ENCODE measurements at places on chromosomes 12 and 14.

GRCh38 chr14:100569734-100570286, 17.4 kb downstream of the BEGAIN start:
- DNase-seq, result no peak

DNA sequence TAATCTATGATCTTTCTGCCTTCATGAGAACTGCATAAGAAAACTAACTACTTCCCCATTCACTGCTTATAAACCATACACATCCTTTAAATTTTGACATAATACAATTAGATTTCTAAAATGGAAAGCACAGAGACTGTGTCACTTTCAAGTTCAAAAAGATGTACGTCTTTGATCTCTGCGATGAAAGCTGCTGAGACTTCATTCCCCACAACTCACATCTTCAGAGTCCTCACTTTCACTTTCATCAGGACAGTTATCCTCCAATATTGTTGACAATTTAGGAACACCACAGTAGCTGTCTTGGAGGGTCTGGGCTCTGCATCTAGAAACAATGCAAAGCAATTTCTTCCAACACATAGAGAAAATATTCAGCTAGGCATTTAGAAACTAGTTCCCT, 47.9 kb upstream of the KCNC2 start:
- DNase-seq, result no peak

DNA sequence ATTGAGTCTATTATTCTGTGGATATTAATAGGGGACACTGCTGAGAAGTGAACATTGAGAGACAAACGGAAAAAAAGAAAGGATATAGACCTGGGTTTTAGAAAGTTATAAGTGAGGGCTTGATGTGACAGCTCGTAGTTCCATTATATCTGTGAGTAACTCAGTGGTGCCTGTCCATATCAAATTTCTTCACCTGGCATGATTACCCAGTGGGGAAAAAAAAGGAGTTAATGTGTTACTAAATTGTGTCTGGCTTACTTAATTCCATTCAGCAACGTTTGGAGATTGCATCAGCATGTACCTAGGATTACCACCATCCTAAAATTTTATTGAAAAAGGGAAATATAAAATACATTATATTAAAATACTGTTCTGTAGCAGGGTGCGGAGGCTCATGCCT, 1249.9 kb downstream of the SLC16A7 start:
- DNase-seq, result no peak

DNA sequence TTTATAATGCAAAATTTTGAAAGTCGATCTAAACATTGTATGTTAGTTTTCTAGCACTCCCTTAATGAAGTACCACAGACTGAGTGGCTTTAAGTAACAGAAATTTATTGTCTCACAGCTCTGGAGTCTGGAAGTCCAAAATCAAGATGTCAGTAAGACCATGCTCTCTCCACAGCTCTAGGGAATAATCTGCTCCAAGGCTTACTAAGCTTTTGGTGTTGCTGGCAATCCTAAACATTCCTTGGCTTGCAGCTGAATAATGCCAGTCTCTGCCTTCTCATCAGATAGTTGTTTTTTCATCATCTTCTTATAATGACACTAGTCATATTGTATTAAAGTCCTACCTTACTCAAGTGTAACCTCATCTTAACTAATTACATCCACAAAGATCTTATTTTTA, 102.2 kb downstream of the RASSF9 start:
- DNase-seq, result no peak

GRCh38 chr12:114888928-114889584, 205.1 kb upstream of the TBX3 start:
- no peak for DNase-seq

DNA sequence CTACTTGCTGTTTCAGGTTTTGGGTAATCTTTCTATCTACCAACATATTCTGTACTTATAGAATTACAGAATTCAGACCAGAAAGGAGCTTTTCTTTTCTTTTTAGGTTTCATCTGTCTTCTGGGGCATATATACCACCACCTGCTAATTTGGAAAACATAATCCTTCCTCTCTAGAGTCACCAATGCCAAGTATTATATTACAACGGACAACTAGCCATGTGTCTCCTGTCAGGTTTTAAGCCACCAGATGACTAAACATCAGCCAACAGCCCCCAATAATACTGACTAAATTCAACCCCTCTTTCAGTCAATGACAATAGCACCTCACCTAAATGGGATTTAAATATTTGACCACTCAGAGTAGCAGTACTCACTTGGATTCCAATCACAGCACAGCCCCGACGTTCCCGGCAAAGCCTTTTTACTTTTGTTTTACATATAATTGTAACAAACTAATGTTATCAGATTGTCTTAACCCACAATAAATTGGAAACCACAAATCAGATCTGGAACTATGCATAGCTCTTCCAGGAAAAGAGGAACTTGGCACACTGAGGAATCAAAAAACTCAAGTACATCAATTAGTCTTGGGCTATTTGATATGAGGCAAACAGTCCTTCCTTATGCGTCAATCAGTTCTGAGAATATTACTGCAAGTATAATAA, 13.5 kb downstream of the SLC11A2 start:
- no peak for DNase-seq

DNA sequence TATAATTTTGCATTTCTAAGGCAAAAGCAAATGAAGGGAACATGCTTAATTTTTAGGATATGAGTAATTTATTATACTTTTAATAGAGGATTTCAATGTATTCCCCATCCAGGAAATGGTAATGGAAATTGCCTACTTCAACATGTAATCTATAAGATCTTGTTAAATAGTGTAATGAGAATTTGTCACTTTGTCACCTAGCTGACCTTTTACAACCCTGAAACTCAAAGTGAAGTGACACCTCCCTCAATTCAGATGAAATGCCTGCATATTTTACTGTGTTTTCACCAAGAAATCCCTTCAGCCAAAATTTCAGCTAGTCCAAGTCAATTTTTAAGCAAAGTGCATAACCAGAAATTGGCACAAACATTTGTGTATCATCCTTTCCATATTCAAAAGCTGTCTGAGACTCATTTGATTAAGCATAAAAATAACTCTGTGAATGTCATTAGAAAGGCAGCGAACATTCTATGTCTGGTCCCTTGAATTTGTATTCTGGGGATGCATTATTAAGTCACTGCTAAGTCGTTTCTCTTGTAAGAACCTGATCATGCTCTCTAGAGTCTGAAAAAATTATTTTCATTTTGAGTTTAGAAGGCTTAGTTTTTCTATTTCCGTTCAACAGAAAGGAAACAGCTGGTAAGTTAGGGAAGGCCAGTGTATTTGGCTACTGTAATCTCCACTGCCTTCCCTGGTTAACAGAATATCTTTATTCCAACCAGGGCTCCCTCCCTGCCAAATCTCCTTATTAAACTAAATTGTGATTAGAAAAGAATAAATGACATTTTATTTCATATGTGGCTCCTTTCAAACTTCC, 100.8 kb downstream of the IGF1 start:
- no peak for DNase-seq

DNA sequence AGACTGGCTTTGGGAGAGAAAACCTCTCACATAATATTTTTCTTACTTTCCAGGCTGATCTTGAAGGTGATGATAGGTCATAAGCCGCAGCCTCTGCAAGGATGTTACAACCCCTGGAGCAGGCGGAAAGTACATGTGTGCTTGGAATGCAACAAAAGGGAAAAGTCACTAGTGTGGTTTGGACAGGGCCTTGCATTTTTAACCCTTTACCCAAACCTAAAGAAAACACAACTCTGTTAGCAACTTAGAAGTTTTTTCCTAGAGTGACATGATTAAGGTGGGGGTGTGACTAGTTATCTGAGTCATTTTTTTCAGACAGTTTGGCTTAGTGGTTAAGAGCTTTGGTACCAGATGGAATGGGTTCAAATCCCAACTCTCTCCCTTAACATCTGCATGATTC, 97.0 kb downstream of the TMEM30B start:
- no peak for DNase-seq

GRCh38 chr14:94897082-94897481, 127.2 kb upstream of the GSC start:
- no peak for DNase-seq

DNA sequence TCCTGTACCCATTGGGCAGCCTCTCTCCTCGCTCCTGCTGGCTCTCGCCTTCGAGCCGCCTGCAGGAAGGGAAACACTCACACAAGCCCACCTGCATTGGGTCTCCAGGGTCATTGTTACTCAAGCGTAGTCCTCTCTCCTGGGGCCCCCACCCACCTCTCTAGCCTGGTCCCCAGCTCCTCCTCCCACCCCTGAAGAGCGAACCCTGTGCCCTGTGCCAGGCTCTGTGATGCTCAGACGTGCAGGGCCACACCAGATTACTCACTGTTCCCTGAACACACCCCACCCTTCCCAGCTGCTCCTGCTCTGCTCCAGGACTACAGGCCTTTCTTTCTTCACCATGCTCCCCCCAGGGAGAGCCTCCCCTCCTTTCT, 88.1 kb downstream of the NINJ2 start:
- no peak for DNase-seq

DNA sequence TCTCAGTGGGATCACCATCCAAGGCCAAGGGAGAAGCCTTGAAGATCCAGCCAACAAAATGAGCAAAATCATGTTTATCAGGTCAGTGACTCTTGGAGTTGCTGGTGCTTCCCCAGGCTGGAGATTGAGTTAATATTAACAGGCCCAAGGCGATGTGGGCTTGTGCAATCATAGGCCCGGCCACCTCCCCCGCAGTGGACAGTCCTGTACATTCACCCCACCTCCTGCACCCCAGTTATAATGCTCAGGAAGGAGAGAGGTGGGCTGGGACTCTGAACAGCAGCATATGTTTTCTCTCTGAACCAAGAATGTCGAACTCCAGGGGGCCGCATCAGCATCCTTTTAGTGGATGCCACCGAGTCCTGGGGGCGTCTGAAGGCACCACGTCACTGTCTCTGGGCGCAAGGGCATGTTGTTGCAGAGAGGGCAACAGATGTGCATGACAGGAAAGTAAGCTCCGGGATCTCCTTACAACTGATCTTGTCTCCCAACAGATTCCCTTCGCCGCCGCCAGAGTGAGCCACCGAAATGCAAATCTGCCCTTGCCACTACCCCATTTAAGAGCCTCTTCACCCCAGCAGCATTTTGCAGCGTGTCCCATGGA, 32.2 kb upstream of the SERPINA6 start:
- DNase-seq, result peak; percentile 53

DNA sequence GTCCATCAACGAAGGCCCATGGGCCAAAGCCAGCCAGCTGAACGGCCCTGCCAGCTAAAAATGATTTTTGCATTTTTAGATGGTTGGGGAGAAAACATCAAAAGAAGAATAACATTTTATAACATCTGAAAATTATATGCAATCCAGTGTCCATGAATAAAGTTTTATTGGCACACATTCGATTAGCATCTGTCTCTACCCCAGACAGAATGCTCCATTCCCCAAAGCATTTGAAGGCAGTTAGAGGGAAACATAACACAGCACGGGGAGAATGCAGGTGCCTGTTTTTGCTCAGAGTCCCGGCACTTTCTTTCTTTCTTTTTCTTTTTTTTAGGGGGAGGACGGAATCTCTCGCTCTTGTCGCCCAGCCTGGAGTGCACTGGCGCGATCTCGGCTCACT, 110.7 kb downstream of the ZNF664 start:
- no peak for DNase-seq

GRCh38 chr14:61653507-61653906, 41.8 kb upstream of the HIF1A start:
- peak; percentile 36 for DNase-seq

DNA sequence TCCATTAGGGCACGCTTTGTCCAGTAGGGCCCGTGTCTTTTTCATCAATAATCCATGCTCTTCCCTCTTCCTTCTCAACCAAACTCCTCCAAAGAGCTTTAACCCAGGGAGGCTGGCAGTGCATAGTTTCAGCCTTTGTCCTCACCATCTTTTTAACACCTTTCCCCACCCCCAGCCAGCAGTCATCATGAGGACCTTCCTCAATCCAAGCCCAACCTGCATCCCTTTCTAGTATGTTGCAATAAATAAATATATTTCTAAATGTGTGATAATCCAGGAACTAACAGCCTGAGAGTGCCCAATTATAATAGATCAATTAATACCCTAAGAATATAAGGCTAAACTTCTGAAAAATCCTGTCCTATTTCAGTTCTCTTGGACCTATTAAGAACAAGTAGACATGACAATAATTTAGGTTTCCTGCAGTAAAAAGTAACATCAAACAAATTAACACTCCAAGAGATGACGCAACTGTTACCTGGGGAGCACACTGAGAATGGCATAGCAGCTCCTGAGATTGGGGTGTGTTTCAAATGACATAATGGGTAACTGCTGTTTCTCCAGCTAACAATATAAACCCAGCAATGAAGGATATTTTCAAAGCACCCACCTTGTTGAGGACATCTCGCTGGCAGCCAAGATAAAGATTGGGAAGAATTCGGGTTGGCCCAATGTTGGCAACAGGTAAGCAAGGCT, 62.6 kb downstream of the DUSP16 start:
- no peak for DNase-seq

DNA sequence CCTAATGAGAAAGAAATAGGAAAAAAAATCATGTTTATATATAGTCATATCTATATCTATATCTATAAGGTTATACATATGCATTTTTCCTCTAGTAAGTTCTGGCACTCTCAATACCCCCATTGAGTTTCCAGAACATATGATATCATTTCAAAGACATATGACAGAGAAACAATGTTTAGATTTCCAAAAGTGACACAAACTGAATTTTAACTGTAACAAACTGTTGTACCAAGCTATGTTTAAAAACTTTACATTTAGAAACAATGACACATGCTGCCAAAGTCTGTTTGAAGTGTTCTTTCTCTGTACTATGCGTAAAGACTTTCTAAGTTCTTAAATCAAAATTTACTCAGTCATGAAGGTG, 171.6 kb downstream of the PRKD1 start:
- DNase-seq, result no peak

DNA sequence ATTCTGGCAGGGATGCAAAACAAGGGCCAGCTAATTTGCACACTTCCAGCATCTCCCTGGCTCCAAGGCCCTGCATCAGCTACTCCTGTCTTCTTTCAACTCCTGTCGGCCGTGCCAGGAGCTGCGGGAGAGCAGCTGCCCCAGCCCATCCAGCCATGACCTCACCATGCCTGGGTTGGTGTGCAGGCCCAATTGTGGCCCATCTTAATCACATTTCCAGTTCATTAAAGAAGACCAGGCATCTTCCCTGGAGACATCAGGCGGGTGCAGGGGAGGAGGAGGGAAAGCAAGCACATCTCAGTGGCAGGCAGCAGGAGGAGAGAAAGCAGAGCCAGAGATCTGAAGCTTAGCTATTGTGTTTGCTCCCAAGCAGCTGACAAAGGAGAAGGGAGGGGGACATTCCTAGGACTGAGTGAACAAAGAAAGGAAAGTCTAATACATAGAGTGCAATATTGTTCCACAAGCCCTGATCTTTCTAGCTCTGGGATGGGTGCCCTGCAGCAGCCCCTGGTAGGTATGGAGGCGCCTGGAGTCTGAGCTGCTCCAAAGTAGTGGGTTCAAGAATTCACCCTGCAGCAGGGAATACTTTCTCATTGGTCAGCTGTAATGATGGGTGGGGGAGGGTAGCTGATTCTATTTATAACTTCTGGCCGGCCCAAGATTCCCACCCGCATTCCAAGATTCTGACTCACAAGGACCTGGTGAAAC, 40.1 kb downstream of the VWF start:
- no peak for DNase-seq

GRCh38 chr12:79252358-79253075, 387.9 kb downstream of the SYT1 start:
- no peak for DNase-seq

Measured in testis (tissue), 5 donors.